Progenitor cell of endocrine pancreas (in vitro differentiated cells): ENCODE measurements at places on chromosomes 3 and 15.

GRCh38 chr3:123082370-123083065, 15.7 kb downstream of the PDIA5 start:
- DNase-seq: no peak

DNA sequence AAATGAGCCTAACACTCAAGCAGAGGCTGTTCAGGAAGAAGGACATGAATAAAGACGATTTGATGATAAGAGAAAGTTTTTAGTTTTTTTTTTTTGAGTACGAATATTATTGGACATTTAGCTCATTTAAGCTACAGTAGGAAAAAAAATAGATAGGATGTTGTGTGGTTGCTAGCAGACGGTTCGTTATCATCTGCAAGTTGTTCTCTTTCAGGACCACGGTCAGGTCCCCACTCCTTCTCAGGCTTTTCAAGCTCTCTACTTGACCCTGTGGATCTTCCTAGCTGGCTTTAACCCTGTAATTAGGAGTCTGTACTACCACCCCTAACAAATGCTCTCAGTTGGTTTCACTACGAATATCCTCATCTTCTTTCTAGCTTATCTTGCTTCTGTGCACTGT, 1.1 kb downstream of the KCNH8 start:
- DNase-seq: peak; percentile 18

DNA sequence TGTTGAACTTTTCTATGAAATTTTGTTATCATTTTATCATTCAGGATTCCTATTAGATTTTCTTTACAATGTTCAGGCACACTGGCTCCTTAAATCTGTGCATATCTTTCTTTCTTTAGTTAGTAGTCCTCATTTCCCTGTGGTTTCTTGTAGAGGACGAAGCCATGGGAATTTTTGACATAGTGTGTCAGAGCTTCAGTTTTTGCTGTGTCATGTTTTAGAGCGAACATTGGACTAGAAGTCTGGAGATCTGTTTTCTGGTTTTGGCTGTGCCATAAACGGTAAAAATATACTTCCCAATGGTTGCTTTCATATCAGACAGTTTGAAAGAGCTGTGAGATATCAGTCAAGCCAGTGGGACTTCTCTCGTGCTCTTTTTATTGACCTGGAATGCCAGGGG, 105.2 kb downstream of the CHCHD4 start:
- DNase-seq: no peak

DNA sequence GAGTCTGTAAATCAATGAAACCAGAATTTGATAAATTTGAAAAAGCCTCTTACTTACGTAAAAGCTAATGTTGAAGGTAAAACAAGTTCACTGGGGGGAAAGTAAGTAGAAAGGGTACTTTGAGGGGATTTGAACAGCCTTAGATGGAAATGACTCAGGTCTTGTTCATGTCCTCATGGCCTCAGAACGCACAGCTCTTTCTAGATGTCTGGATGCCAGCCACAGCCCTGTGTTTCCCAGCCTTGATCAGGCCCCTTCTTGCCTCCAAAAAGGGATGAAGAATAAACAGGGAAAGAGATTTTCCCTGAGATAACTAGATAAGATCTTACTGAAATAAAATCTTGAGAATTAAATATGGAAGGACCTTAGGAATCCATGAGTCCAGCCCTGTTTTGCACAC, 237.1 kb upstream of the GOLGA6L4 start:
- no peak for DNase-seq

GRCh38 chr15:55993804-55994560, 570 bp upstream of the NEDD4 start:
- no peak for DNase-seq

DNA sequence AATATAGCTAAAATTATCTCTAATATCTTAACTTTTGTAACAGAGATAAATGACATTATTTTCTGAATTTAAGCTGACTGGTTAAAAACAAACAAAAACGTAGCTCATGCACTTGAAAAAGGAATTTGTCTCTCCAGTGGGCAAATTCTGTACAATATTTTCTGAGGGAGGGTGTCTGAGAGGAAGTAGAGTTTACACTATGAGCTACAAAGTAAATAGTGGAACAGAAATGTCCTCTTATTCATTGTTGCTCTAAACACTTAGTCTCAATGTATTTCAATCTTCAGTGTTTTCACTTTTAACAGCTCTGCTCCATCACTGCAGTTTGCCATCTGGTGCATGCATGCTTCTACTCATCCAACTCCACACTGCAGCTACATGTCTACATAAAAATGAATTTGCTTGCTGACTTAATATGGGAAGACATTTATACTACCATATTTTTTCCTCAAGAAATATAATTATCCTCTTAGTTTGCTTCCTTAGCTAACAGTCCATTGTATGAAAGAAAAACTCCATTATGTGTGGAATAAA, 817.4 kb upstream of the LMCD1 start:
- DNase-seq: no peak

- DNase-seq: no peak
These were observed 38.7 kb downstream of the C3orf38 start for GRCh38 chr3:88188436-88188835.

- DNase-seq: no peak
These were observed 636.8 kb downstream of the MECOM start for GRCh38 chr3:169026543-169027182.

DNA sequence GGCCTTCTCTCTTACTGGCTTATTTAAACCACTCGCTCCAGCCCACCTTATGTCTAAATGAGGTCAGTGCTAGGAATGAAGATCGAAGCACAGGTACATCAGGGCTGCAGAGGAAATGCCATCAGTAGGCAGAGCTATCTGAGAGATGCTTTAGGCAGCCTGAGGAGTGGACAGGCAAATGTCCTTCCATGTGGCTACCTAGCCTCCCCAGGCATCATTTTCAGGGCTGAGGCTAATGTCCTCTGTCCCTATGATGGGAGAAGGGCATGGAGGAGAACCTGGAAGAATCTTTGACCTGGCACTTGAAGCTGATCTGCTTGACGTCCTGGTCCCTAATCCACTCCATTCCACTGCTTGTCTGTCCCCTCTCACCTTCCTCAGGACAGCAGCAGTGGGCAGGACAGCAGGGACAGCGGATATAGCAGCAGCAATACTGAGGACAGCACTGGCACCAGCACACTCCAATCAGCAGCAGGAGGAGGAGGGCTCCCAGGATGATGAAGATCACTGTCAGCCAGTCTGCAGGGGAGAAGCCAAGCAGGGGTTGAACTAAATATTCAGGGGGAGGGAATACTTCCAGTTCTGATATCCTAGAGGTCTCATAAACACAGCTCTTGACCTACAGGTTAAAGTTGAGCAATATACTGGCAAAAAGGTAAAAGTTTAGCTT, 21.0 kb downstream of the ILDR1 start:
- DNase-seq: no peak

- no peak for DNase-seq
These were observed 57.6 kb upstream of the NR2E3 start for GRCh38 chr15:71752604-71753289.

DNA sequence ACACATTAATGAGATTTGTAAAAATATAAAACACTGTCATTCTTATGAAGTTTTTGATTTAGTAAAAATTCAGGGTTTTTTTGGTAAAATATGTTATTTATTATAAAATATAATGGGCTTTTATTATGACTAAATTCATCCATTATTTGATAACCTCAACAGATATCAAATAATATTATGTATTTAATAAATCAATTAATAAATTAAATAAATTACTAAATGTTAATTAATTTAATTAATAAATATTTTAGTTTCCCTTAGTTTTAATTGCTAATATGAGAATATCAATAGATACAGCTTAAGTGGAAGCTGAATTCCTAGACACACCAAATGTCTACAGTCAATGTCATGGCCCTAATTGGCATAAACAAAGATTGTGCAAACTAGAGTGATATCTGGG, 82.3 kb upstream of the DGKG start:
- DNase-seq: no peak

- no peak for DNase-seq
These were observed 31.3 kb downstream of the DNASE1L3 start for GRCh38 chr3:58179235-58180098.

DNA sequence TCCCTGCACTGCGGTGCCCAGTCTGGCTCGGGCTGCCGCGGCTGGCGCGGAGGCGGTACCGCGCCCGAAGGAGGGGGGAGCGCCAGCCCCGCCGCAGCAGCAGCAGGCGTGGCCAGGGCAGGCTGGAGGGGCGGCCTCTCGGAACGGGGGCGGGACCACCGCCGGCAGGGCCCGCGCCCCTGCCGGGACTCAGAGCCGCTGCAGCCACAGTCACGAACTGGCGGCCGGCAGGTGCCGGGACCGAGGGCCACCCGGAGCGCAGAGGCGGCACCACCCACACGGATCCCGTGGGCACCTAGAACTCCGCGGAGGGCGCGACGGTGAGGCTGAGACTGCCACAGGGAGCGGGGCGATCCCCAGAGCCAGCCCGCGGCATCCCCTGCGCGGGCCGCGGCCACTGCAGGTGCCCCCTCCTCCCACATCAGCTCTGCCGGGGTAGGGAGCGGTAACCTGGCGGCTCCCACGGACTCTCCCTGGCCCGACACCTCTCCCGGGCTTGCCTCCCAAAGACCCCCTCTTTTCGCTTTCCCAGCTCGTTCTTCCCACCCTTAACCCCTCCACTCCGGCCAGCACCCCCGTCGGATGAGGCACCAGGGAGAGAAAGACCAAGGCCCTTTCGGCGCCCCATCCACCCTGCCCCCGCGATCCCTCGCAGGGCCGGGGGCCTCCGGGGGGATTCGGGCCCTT, at the start of gene VWA5B2:
TSS of gene VWA5B2 (plus strand) at position 192 of the 687 bp plus-strand sequence. CDS start 944 bp downstream, outside the sequence.
- peak; percentile 72 for DNase-seq

GRCh38 chr3:134038071-134038491, 8.4 kb upstream of the SLCO2A1 start:
- no peak for DNase-seq

- DNase-seq: no peak
These were observed 430.4 kb downstream of the RBMS3 start for GRCh38 chr3:29711255-29711771.

DNA sequence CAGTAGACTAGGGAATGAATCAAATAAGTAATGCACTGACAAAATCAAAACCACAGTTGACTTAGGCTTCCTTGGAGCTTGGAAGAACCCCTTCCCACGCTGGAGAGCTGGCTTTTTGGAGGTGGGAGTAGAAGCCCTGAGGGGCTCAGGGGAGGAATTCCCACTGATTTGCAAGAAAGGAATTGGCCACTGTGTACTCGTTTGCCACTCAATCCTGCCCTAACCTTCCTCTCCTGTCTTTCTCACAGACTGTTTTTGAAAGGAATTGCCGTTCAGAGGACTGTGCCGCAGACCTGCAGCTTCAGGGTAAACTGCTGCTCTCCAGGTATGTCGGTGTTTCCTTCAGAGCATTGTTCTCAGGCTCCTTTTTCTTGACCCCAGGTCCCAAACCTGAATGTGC, 208.2 kb upstream of the CTDSPL start:
- DNase-seq: no peak

GRCh38 chr3:159751146-159751545, 237.5 kb upstream of the IL12A start:
- DNase-seq: no peak

DNA sequence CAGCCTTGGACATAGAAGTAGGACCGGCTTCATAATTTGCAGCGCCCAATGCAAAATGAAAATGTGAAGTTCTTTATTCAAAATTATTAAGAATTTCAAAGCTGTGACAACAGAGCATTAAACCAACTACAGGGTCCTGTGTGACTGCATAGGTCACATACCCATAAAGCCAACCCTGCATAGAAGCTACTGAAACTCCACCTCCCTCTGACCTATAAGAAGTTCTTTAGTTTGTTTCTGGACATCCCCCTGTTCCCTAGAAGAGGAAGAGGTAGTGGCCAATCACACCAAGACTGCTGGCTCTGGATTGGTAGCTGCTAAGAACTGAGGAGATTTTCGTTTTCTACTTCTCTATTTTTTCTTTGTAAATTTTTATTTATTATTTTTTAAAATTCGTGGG, 9.0 kb upstream of the SELENOT start:
- no peak for DNase-seq

GRCh38 chr3:66115858-66116654, 77.3 kb upstream of the MAGI1 start:
- no peak for DNase-seq

GRCh38 chr15:52383100-52383588, 87.5 kb upstream of the MYO5C start:
- no peak for DNase-seq

- no peak for DNase-seq
These were observed 12.3 kb downstream of the CA12 start for GRCh38 chr15:63369296-63369695.

DNA sequence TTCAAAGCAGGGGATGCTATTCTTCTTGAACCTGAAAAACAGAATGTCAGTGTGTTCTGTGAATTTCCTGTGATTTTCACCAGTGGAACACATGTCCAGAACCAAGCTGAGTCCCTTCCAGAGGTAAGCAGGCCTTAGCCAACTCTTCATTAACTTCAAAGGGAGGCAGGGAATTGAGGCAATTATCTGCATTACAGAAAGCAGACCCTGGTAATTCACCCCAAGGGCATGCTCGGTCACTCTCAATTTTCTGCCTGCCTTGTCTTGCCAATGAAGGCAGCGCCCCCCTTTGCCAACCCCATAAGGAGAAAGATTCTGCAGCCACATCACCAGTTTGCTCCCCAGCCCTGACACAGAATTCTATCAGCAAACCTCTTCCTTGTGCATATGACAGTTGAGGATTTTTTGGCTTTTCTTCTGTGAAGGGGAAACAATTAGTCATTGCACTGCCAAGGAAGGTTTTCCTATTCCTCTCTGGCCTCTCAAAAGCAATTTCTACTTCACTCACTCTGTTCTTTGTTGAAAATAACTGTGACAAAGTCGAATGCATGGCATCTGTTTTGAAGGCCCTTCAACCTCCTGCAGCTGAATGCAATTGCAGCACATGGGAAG, 85.3 kb downstream of the HHLA2 start:
- no peak for DNase-seq

DNA sequence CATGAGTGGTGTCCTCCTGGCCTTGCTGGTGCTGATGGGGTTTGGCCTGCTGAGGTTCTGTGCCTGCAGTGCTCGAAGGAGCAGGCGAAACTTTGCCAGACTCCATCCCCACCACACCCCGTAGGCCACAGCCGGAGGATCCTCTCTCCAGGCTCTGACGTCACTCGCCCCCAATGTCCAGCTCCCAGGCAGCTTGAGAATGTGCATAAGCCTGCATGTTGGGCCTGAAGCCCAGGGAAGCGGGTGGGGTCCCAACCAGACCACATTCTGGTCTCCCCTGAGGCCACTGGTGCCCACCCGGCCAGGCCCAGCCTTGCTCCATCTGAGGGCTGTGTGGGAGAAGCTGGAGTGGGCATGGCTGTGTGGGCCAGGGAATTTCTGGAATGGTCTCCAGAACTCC, 109.8 kb downstream of the ASB7 start:
- DNase-seq: no peak

DNA sequence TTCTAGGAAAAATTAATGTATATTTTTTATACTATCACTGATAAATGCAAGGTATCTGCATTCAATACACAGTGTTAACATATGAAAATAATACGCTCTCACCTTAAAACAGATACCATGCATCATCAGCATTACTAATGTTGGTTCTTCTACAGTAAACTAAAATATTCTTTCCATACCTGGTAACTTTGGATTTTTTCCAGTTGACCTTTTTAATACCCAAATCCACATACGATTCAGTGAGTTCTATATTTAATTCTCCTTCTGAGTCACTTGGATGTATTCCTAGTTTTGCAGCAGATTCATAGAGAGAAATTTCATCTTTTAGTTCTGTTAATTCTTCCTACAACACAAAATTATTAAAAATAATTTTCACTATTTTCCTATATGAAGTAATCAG, 29.9 kb downstream of the CEP152 start:
- no peak for DNase-seq
